Transverse colon (tissue), 4 donors: ENCODE measurements at places on chromosomes 4 and X. TPM values are rescaled to one million over a fixed set of nuclear protein-coding genes. Genes with fewer than 3 reads are reported as not detected.

The STPG2 gene
- total RNA-seq = 0.79 TPM

The APBB2 gene
- 47.0 TPM for total RNA-seq

DNA sequence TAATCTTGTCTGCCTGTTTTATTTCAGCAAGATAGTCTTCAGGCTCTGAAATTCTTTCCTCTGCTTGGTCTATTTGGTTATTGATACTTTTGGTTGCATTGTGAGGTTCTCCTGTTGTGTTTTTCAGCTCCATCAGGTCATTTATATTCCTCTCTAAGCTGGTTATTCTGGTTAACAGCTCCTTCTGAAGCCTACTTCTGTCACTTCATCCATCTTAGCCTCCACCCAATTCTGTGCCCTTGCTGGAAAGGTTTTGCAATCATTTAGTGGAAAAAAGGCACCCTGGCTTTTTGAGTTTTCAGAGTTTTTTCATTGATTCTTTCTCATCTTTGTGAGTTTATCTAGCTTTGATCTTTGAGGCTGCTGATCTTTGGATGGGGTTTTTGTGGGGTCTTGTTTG, 647.7 kb downstream of the SPRY1 start:
- DNase-seq = no peak

The LDB2 gene
- total RNA-seq = 7.0 TPM

DNA sequence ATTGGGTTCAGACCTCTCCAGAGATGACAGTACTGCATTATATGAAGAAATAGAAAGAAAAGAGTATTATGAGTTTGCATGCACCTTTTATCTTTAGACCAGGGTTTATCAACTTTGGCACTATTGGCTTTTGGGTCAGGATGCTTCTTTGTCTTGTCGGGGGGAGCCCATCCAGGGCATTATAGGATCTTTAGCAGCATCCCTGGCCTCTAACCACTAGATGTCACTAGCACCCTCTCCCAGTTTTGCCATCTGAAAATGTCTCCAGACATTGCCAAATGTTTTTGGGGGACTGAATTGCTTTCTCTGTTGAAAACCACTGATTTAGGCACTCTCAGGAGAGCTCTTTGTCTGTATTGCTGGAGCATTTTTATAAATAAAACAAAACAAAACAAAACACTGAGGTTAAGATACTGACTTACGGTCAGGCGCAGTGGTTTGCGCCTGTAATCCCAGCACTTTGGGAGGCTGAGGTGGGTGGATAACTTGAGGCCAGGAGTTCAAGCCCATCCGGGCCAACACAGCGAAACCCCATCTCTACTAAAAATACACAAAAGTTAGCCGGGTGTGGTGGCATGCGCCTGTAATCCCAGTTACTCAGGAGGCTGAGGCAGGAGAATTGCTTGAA, 23.6 kb downstream of the CA5B start:
- DNase-seq = no peak
